Activated T-cell treated with anti-CD3 and anti-CD28 coated beads for 48 hours (primary cell): ENCODE measurements at places on chromosomes 1 and 21.

- no peak for DNase-seq
These were observed 102.7 kb upstream of the VANGL1 start for GRCh38 chr1:115539061-115539460.

- DNase-seq, result no peak
These were observed 343.0 kb downstream of the USP25 start for GRCh38 chr21:16072737-16073136.

DNA sequence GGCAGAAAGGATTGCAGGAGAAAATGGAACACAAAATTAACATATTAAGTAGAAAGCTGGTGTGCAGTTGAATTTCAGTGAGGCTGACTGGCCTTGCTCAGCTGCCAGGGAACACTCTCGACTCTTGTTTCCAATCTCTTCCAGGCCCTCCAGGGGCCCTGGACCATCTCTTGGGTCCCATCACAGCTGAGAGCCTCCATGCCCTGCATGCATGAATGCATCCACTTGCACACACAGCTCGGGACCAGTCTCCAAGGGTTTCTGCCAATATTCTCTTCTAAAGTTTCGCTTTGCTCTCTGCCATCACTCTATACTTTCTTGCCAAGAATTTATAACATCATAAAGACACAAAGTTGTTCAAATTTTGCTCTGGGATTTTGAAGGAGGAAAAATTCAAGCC, 200.3 kb downstream of the DSCAM start:
- DNase-seq, result no peak

DNA sequence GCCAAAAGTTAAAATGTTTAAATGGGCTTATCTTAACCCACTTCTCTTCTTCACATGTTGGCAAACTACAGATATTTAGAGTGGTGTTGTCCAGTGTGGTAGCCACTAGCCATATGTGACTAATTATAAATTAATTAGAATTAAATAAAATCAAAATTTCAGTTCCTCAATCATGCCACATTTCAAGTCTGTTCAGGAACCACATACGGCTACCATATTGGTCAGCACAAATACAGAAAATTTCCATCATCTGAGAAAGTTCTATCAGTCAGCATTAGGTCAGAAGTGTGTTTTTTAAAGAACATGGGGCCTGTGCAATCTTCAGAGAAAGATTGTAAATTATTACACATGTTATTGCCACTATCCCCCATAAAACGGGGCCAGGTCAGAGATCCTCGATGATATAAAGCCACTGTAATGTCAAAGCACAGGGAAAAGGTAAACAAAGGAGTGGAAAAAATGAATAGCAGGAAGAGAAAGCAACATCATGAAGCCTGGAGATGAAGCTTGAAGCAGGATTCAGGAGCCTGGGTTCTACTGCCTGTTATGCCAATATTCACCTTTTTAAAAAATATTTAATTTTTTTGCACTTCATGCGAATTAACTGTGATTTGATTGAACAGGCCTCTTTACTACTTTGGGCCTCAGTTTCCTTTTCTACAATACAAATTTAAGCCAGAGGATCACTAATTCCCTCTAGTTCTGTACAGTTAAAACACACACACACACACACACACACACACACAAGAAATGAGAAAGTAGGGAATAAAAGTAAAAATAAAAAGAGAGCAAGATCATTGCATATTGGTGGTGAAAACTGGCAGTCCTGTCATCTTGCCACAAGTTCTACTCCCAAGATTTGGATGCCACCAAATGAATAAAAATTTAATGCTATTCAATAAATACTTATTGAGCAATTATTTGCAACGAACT, 2.3 kb downstream of the RSBN1 start:
- DNase-seq, result no peak

- DNase-seq, result no peak
These were observed 136.6 kb downstream of the PROX1 start for GRCh38 chr1:214124281-214124805.

DNA sequence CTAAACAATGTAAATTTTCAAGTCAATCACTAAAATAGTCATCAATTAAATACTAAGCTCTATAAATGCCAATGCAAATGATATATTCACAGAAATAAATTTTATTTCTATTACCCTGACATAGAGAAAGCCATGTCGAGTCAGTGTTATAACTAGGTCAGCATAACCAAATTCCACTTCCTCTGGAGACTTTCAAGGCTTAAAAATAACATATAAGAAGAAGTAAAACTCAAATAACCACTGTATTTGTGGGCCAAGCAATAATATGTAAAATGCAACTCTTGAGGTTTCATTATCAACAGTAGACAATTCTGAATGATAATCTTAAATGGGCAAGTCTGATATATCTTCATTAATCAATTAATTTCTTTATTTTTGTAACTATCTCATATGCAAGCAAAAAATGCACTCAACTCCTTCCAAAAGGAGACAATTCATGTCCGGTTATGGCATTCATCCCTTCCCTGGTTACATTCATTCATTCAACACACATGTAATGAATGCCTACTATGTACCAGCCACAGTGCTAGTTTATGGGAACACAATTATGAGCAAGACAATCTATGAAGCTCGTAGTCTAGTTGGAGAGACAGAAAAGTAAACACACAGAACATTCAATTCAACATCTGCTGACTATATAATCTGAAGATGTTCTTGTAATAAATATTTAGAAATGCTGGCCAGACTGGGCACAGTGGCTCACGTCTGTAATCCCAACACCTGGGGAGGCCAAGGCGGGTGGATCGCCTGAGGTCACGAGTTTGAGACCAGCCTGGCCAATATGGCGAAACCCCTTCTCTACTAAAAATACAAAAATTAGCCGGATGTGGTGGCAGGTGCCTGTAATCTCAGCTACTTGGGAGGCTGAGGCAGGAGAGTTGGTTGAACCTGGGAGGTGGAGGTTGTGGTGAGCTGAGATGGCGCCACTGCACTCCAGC, 37.1 kb upstream of the CAP1 start:
- no peak for DNase-seq
